Upper lobe of left lung (tissue), 6 donors: ENCODE measurements at places on chromosomes 2 and 18. TPM values are rescaled to one million over a fixed set of nuclear protein-coding genes. Genes with fewer than 3 reads are reported as not detected.

DNA sequence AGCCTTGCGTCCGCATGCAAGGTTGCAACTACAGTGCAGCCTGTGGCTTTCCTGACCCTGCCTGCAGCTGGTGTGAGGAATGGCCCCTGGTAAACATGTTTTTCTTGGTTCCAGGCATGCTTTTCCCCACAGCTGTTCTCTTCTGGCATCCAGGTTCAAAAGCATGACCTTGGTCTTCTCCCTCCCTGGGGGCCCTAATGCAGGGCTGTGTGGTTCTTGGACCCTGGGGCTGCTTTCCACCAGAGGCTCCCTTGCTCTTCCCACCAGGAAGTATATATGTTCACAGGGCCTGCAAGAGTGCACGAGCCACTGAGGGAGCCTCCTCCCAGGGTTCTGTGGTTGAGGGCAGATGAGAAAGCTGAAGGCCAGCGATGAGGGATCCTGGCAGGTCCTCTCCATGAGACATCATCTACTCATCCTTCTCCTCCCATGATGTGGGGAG lies 125.9 kb downstream of the BCL2L11 start:
- DNase-seq = no peak

DNA sequence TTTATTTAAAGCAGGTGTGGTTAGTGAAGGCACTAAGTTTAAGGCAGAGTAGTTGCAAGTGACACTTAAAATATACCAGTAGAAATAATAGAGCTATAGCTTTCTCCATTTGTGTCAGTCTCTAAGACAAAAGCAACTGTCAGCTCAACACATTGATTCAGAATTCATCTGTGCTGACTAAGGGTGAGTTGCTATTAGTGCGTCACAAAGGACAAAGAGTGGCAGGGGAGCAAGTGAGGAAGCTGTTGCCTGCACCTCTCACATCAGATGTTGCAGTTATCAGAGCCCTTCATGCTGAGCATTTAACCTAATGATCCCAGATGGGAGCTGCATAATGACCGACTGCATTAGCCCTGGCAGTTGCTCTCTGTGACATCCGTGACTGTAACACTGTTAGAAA lies 138.6 kb downstream of the DTNA start:
- DNase-seq = no peak

DNA sequence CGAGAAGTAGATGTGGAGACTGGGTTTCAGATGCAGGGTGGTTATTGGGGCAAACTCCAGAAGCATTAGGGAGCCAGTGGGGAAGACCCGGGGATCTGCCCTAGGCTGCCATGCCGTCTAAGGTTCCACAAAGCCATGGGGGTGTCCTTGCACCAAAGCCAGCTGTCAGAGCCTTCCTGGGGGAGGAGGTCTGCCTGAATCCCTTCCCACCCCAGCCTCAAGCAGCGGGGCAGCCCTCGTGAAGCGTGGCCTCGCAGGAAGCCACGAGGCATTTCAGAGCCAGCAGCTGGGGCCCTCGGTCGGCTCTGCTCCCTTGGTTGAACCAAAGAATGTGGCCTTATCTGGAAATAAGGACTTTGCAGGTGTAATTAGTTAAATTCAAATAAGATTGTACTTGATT lies 51.2 kb upstream of the UBE2F start:
- no peak for DNase-seq

GRCh38 chr2:197359859-197360258 lies 49.3 kb upstream of the ANKRD44 start:
- DNase-seq = no peak

DNA sequence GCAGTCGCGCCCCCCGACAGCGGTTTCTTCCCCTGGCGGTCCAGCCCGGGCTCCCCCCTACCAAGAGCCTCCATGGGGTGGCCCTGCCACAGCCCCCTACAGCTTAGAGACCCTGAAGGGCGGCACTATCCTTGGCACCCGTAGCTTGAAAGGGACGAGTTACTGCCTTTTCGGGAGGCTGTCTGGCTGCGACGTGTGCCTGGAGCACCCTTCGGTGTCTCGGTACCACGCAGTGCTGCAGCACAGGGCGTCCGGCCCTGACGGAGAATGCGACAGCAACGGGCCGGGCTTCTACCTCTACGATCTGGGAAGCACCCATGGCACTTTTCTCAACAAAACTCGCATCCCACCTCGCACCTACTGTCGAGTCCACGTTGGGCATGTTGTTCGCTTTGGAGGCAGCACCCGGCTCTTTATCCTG lies 475 bp downstream of the SLC4A1AP start:
- DNase-seq = no peak

DNA sequence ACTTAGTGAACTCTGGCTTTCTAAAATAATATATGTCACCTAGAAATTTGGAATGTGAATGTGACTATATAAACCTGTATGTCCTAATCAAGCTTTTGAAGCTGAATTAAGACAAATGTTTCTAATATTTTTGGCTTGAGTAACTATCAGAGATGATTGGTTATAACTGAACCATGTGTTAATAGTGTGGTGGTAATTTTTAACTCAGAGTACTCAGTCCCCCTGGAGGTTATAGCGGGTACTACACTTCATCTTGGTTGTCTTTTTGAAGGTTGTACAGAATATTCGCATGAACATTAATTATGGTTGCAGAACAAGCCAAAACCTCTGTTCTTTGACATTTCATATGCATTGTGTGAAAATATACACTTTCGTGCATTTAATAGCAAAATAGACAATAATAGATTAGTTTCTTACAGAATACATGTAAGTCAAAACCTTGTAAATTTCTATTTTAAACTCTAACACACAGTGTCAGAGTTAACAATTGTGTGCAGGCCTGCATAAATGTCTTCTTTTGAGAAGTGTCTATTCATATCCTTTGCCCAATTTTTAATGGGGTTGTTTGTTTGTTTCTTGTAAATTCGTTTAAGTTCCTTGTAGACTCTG lies 86.0 kb downstream of the OSBPL6 start:
- DNase-seq = no peak

DNA sequence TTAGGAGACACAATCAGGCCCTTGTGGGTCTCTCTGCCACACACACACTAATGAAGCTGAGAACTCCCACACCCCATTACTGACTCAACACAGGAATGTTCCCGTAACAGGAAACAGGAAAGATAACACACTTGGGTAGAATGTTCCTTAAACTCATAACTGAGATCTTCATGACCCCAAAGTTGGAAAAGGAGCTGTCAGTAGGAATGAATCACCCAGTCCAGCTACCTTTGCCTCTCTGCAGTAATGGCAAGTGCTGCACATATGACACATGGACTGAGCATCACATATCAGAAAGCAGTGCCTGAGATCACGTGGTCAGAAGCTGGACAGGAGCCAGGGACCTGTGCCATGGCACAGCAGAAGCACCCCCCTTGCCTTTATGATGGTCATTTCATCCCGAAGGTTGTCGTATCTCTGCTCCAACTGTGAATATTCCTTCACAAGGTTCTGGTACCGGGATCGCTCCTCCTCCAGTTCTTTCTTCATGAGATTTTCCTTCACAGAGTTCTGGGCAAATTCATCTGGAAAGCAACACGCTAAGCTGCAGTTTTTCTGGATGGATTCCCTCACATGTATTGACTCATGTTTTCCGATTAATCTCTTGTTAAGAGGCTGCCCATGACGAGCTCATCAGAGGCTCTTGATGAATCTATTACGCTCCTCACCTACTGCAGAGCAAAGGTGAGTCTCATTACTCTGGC lies 65.4 kb upstream of the ACAA2 start:
- DNase-seq = no peak

NOSTRIN gene
- total RNA-seq = 110 TPM

PID1 gene
- total RNA-seq = 20.8 TPM

DNA sequence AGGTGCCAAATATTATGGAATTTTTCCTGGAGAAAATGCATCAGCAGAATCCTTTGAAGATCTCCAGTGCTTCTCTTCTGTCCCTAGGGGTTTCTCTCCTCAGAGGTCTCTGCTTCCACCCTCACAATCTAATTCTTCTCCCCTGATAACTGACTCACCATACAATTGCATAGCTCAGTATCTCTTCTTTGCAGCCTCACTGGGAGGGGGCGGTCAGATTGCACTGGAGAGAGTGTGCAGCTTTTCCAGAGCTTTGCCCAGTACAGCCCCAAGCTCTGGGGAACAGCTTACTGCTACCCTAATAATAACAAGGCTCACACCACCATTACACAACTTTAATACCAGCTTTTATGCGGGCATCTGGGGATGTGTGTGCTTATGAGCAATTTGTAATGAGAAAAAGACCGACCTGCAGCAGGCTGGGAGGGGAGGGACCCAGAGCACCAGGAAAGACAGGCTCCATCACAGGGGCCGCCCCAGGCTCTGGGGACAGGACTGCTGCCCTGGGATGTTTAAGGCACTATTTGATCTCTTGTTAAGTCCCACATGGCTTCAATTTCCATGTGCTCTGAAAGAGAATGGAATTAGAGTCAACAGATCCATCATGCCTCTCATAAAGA lies 276.6 kb upstream of the SIX2 start:
- no peak for DNase-seq

DNA sequence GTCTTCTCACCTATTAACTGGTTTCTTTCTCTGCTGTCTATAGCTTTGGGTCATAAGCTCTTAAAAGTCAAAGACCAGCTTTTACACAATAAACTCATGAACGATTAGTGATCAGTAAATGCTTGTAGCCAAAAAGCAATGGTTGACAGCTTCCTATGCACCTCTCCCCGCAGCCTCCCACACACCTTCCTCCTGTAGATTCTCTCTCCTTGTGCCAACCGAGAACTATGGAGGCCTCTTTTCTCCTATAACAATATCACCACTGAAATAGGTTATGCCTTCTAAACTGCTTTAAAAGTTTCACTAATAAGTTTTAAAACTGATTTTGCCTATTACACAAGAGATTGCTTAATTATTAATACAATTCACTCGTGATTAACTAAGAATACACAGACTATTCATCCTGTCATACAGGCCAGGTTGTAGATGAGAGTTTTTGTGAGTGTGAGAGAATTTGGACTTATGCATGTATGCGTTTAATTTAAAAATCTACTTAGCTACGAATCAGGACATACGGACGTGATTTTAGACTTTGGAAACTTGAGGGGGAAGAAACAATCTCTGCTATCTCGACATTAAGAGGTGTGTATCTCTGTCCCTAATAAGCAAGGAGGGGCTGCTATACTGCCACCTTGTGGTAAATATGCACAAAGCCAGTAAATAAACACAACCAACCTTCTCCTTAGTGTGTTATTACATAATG lies 229.1 kb upstream of the RBBP8 start:
- DNase-seq = no peak

DNA sequence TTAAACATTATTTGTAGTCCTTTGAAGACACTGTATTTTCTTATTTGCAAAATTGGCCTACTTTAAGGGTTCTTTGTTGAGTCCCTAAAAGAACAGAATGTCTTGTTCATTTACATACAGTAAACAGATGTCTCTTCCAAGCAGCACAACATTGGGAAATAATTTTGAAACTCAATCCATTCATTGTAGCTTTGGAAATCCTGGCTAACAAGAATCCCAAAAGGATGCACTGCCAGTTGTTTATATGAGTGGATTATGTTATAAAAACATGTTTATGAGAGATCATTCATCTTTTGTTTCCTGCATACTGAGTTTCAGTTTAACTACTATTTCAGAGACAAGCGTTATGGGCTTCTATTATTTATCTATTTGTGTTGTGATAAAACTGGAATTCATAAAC lies 499.3 kb downstream of the PID1 start:
- DNase-seq = no peak

GRCh38 chr18:58788971-58789875 lies 75.5 kb upstream of the ZNF532 start:
- no peak for DNase-seq
